Left ventricle myocardium inferior (tissue), 1 donor: ENCODE measurements at places on chromosomes 4 and X. TPM values are rescaled to one million over a fixed set of nuclear protein-coding genes. Genes with fewer than 3 reads are reported as not detected.

The GRID2 gene
- total RNA-seq = not detected

The CNGA2 gene
- not detected for total RNA-seq

The TCEAL7 gene
- 2.6 TPM for total RNA-seq

The TLR3 gene
- 4.9 TPM for total RNA-seq

The MXRA5 gene
- total RNA-seq = 2.0 TPM

The ZFP42 gene
- not detected for total RNA-seq

The NXF2B gene
- total RNA-seq = not detected

The PLXNB3 gene
- total RNA-seq = 2.9 TPM

The ARHGAP6 gene
- 3.1 TPM for total RNA-seq
